ENCODE measurements at places on chromosomes 4 and X.
A peak's percentile ranks its signal among the peaks of the same experiment; 100 is the strongest.

DNA sequence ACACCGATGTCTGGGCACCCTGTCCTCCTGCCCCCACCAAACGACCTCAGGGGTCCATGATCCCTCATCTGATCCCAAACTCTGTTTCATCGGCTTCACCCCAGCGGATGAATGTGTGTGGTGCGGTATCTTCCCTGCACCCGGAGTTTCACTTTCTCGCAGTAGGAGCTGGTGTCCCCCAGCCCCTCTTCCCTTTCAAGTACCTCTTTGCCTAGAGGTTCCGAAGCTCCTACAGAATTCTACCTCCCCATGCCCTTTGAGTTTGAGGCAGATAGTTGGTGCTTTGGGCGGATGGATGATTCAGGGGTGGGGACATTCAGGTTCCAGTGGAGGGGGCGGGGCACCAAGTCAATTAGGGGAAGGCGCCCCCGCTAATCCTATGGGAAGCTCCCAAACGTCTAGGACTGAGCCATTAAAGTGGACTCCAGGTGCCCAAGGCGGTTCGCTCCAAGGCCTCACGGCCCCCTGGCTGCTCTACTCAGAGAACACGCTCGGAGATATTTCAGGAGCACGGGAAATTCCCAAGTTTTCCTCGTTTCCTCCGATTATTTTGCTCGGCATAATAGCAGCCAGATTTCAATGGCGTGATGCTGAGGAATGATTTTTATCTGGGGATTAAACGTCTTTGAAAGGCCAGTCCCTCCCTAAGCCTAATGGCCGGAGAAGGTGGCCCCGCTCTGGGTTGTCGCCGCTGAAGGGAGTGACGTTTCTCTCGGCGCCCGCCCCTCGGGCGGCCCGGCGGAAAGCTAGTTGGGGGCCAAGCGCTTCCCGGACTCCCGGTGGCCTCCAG is 1.3 kb downstream of the MSX1 start:
- peak; percentile 54 for DNase-seq

DNA sequence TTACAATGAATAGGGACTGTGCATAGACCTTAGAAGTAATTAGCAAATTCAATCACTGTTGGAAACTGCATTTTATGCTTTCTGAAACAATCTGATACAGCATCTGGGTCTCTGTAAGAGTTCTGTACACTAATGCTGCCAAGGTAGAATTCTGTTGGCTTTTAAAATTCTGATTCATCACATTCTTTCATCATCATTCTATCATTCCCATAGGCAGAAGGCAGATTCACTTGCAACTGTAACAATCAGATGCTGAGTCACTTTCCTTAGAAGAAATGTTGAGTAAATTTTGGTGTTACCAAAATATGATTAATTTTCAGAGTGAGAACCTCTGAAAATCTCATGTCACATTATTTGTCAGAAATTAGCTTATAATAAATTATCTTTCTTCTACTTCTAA is 267.2 kb downstream of the MAPK10 start:
- DNase-seq, result peak; percentile 81

DNA sequence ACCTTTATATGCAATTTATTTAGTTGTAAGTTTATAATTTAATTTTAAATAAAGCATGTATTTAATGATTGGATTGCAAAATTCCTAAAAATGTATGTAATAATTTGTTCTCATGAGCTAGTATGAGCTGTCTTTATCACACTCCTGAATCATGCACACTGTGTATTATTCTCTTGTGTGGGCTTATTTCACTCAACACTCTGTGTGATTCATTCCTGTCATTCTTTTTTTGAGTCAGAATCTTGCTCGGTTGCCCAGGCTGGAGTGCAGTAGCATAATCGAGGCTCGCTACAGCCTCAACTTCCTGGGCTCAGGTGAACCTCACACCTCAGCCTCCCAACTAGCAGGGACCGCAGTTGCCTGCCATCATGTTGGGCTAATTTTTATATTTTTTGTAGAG is 123.1 kb upstream of the SLC34A2 start:
- no peak for DNase-seq

- DNase-seq, result no peak
Measured at GRCh38 chr4:52966172-52966571, 104.1 kb downstream of the RASL11B start.

GRCh38 chr4:176153124-176153523 is 42.3 kb downstream of the SPATA4 start:
- DNase-seq, result no peak

DNA sequence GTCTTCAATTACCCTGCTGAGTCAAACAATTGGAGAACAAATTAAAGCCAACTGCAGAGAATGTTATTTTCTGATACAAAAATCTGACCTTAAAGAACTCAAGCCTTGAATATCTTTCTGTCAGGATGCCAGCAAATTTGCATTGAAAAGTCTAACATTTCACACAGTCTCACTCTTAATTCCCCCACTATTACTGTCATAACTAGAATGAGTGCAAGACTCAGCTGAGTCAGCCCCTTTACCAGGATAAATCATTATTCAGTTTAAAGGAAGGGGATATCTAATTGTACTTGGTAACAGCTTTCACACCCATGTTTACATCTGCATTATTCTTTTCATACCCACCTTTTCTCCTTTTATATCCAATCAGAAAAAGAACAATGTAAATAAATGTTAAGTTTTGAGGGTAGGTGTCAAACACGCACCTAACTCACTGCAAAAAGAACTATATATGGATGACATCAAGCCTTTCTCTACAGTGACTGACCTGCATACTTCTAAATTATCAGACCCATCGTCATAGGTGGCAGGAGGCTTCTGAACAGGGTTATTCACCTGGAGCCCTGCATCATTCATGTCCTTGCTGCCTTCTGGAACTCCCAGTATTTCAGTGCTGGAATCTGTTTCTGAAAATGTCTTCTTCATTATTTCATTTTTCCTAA is 117.4 kb downstream of the TMA16 start:
- DNase-seq, result no peak

DNA sequence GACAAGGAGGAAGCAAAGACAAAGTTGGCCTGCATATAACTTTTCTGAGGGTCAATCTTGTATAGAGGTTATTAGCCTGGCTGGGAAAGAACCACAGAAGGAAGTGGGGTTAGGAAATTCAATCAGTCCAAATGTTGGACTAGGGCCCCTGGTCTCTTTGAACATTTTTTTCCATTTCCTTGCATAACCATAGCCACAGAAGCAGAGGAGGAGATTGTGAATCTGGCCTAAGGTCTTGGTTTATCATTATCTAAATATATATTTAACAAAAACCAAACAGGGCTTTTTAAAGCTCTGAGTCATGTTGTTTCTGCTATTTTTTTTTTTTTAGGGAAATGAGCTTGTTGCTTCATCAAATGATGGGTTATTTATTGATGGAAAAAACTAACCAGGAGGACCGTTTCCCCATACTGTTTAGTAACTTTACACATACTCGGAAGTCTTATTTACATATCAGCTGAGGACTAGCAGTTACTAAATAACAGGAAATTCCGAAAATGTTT is 97.7 kb upstream of the ACSL4 start:
- DNase-seq, result peak; percentile 67

GRCh38 chr4:177064116-177064515 is 245.6 kb upstream of the NEIL3 start:
- peak; percentile 23 for DNase-seq

DNA sequence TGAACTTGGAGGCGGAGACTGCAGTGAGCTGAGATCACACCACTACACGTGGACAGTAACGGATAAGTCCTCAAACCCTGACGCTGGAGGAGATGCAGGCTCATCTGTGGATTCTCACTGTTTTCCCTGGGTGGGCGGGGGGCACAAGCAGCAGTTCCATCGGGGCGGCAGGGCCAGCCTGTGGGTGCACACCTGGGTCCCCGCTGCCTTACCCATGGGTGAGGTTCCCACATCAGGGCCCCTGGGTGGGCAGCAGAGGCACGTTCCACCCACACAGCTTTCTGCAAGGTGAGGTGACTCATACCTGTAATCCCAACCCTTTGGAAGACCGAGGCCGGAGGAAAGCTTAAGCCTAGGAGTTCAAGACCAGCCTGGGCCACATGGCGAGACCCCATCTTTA is 56.6 kb upstream of the MXD4 start:
- DNase-seq, result no peak

DNA sequence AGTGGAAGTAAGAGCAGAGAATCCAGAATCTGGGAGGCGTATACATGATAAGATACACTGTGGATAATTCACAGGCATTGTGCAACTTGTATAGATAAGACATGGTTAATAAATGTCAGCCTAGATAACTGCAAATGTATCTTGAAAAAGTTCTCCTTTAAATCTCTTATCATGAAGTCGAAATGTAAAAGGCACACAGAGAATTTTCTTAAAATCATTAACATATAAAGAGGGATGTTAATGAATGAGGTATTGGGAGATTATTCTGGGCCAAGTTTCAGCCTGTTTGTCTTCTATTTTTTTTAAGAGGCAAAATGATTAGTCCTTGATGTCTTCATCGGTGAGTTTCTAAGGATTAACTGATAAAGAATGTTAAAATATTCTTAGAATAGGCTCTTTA is 835 bp downstream of the TDO2 start:
- no peak for DNase-seq

- DNase-seq, result no peak
Measured at GRCh38 chrX:39614680-39614998, 483.1 kb downstream of the BCOR start.

DNA sequence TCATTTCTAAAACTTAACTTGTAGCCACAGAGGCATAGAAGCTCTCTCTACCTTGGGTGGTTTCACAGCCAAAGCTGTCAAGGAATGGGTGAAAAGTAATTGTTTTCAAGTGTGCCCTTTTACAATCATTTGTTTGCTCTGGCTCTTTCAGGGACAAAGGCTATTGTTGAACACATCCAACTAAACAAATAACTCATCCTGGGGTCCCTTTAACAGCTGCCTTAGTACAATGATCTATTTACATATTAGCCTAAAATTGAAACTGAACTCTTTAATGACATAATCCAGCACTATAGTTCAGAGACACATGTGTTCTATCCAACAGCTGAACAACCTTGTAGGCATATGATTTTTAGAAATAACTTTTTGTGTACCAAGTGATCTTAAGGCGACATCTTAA is 3.7 kb downstream of the HHIP start:
- DNase-seq, result no peak

DNA sequence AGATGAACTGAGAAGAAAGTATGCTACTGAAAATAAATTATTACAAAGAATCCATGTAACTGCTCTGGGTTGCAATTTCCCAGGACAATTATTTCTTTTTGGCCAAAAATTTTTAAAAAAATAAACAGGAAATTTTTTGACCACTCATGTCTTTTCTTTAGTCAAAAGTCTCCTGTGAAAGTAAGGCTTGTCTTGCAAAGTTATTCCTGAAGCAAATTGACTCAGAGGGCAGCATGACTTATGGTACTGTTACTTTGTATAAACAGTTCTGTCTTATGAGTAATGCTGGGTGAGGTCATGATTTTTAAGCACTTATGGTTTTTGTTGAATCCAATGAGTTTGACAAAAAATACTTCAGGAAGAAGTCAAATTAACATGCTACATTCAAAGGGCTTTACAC is 292.8 kb upstream of the ARSJ start:
- peak; percentile 96 for DNase-seq

DNA sequence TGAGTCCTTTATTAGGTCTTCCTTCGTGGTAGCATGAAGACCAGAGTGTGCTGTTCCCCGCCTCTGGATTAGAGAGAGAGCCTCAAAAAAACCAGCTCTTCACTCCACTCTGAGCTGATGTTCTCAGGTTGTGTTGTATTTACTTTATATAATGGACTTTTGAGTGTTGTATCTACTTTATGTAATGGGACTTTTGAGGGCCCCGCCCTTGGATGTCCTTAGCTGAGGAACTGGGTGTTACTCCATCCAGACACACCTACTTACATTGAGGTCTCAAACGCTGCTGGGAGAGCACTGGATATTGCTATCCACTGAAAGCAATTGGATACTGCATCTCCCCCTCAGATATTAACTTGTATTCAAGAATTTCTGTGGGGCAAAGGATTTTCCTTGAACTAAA is 28.2 kb downstream of the ATP8A1 start:
- no peak for DNase-seq

DNA sequence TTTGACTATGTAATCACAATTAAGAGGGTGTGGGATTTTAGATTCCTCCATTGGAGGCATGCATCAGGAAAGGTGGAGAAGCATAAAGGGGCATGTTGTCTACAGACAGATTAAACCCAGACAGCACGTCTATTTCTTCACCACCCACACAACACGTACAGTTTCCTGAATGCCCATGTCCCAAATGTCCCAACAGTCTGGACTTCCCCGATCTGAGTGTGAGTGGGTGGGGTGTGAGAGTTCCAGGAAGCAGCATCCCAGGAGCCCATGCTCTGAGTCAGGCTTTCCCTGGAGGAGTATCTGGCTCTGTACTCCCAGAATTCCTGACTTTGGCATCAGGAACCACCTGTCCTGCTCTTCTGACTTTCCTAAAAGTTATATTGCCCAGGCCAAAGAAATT is 30.8 kb upstream of the NDP start:
- peak; percentile 3 for DNase-seq

DNA sequence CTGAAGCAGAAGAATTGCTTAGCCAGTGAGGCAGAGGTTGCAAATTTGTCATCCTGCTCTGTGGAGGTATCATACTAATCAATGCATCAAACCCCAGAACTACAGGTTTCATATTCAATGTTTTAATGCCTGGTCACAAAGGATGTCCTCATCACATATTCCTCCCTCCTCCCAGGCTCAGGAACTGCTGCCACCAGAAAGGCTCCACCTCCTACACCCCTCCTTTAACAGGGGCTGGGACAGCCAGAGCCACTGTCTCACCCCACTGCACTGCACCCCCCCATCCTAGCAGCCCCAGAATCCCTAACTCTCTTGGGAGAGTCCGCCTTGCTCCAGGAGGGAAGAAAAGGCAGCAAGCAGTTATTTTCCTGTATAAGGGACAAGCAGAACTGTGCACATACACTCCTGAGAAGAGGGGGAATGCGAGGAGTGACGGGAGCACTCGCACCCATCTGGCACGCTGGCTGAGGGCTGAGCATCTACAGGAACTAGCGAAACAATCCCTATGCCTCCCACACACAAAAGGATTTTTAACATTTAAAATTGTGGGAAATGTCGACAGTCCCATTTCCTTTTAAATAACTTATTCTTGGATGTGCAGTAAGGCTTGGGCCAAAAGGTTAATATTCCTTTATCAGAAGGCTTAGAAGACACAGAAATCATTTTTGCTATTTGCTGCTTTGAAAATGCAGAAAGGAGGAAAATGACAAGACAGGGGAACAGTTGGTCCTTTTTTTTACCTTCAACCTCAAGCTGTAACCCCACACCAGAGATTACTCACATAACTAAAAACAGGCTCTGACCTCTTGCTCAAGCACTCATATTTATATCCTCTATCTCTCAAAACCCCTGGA is 27.8 kb downstream of the CD99L2 start:
- DNase-seq, result no peak

DNA sequence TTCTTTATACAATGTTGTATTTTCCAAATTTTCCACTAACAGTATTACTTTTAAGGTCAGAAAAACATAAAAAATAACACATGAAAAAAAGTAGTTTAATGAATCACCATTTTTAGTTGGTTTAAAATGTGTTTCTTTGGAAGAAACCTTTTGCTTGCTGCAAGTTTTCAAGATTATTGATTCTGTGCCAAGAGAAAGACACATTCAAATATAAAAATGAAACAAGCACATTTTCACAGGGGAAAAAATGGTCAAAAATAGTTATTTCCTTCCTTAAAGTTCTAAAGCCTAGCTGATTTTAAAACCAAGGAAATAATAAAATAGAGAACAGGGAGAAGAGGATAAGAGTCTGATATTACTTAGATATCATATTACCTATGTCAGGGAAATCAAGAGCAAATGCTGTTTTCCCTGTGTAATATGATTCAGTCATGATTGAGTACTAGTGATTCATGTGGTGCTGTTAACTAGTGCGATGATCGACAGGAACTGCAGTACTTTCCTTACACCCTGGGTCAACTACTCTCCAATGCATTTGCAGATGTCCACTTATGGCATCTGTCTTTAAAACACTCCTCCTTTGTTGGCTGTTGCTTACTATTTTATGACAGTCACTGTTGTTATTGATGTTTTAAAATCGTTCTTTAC is 103.8 kb downstream of the CAMK2D start:
- peak; percentile 15 for DNase-seq
